ENCODE measurements at places on chromosomes 1 and 21. TPM values are rescaled to one million over a fixed set of nuclear protein-coding genes. Genes with fewer than 3 reads are reported as not detected.

Gene ECM1
- 2.0 TPM for total RNA-seq

Gene LMX1A
- not detected for total RNA-seq

DNA sequence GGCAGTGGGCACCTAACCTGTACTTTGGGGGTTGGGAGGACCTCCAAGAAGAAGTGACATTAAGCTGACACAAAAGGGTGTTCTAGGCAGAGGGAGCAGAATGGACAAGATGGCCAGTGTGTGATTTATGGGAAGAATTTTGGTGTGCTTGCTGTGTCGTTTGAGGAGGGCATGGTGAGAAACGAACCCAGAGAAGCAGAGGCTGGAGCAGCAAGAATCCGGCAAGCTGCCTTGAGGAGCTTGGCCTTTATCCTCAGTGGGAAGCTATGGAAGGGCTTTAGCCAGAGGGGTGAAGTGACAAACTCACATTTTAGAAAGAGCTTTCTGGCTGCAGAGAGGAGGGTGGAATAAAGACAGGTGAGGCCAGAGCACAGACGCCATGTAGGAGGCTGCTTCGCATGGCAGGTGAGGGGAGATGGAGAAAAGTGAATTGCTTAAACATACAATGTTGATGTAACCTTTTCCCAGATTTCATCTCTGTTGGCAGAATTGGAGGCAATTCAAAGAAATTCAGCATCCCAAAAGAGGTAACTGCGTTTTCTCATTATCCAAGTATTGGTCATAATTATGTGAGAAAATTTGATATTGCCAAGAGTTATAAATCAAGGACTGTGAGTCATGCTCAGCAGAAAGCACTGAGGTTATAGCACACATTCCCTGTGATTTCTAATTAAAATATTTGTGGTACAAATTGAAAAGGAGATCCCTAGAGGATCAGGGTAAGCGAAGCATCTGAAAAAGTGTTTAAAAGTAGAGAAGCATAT is 26.5 kb downstream of the TRIM45 start:
- no peak for DNase-seq

- no peak for DNase-seq
These were observed 18.4 kb downstream of the FMN2 start for GRCh38 chr1:240109920-240110636.

DNA sequence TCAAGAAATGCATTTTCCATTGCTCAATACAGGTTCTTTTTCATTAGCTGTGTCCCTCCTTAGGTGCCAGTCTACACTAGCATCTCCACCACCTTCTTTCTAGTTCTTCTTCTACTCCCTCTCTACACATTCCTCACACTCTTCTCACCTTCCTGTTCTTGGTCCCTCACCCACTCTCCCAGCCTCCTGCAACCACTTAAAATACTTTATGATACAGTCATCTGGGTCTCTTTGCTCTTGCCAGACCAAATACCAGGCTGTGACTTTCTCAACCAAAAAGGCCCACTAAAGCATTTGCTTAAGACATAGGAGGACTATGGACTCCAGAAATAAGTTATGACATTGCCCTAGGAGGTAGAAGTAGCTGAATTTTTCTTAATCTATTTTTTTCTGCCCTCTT is 35.1 kb downstream of the PIGM start:
- DNase-seq = no peak

DNA sequence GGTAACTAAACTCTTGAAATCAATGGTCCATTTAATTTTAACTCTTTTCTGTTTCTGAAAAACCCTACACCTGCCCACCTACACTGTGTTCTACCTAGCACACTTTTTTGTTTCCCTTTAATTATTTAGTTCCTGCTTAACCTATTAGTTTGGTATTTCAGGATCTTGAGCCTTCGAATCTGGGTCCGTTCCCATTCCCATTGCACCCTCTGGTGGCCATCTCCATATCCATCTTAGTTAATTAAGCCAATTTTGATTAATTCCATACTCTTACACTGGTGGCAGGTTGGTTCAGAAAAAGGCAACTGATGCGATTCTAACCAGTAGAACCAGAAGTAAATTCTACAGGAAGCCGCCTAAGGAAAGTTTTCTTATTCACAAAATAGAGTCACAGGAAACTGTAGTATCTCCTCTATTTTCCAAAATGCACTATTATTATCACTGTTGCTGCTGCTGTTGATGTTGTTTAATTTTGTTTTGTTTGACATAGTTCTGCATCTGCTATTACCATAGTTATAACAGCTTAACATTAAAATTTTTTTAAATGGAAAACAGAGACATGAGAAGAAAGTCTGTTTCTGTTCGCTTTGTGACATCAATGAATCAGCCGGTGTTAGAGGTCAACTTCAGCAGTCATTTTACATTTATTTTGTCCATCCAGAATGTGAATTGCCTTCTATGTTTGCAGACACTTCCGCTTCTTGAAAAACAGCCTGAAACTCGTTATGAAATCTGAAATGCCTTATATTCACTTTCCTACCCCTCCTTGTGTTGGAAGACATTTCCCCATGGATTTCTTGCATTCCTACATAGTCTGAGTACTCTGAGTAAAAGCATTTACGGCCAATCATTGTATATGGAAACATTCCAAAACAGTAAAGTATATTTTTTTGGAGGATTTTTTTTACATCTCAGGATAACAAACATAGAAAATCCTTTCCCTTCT is 115.5 kb upstream of the NCAM2 start:
- DNase-seq = peak; percentile 8

DNA sequence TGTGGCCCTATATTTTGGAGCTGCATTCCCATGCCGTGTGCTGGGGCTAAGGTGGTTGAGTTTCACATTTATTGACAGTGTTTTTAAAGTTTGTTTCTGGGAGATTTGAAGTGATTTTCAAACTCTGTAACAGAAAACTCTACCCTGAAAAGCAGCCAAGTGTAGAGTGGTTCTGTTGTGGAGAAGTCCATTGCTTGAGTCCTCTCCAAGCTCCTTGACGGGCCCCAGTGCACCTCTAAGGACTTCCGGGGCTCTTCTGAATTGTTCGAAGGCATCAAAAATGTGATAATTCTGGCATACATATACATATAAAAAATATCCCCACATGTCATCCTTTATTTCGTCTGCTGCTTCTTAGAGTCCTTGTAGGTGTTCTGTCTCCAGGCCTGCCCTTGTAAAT is 5.0 kb downstream of the MYOCOS start:
- no peak for DNase-seq

DNA sequence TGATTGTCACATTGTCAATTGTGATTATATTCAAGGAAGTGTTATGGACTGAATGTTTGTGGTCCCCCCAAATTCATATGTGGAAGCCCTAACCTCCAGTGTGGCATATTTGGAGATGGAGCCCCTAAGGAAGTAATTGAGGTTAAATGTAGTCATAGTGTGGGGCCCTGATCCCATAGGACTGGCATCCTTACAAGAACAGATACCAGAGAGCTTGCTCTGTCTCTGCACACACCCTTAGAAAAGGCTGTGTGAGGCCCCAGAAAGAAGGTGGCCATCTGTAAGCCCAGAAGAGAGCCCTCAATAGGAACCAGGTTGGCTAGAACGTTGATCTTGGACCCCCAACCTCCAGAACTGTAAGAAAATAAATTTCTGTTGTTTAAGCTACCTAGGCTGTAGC is 28.1 kb downstream of the VANGL1 start:
- DNase-seq = no peak

- DNase-seq = no peak
These were observed 74.5 kb downstream of the NPHP4 start for GRCh38 chr1:5917591-5918274.

DNA sequence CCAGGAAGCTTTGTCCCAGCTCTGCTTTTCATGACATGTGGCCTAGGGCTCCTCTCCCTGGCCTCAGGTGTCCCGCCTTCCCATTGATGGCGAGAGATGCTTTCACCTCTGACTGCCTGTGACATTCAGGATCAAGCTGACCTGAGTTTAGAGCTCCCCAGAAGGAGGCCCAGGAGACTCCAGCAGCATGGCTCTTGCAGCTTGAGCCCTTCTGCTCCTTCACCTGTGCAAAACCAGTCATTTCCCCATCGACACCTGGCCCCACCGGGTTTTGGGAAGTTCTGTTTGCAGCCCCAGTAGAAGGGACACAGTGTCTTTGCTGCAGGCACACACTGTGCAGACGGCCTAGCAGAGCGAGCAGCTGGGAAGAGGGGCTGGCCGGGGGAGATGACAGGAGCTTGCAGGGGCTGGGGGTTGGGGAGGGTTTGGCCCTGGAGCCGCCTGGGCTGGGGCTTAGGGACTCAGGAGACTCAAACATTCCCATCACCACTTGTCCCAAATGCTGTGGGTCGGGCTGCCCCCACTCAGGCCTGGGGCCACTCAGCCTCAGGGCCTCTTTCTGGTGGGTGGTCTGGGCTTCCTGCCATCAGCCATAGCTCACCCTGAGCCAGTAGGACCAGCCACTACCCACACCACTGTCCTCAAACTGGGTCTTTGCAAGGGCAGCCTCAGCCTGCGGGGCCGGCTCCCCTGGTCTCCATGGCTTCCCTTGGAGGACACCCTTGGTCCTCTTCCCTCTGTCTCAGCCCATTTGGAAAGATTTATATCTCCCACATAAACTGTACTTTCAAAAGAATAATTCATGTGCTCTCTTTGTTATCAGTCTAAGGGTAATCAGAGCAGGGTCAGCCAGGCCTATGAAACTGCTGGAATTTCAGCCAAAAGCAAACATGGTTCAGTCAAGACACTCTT is 3.8 kb upstream of the EDN2 start:
- no peak for DNase-seq

All from HCT116 (cell line).